ENCODE measurements at places on chromosomes 1 and 21.
A peak's percentile ranks its signal among the peaks of the same experiment; 100 is the strongest.

DNA sequence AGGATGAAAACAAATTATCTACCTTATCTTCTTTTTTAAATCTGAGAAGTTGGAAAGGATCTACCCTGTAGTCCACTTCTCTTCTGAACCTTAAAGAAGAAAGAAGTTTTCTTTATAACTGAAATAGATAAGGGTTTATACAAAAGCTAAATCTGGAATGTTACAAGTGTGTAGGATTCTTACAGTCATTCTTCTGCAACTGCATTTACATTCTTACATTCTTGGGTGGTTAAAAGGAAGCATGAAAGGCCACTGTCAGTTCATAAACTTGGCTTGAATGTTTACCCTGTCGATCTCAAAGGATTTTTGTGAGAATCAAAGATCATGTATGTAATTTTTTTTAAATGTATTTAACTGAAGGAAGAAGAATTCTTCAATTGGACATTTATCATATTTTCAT lies 142.1 kb upstream of the BRINP3 start:
- DNase-seq = no peak

- DNase-seq = no peak
These were observed 216.6 kb downstream of the ST6GALNAC3 start for GRCh38 chr1:76291191-76291590.

- DNase-seq = no peak
These were observed 1.8 kb upstream of the SLC50A1 start for GRCh38 chr1:155133799-155134281.

GRCh38 chr1:200073286-200073637 lies 45.8 kb downstream of the NR5A2 start:
- no peak for DNase-seq

GRCh38 chr21:15365751-15366392 lies 301.1 kb upstream of the NRIP1 start:
- DNase-seq = no peak

- no peak for DNase-seq
These were observed 207.0 kb upstream of the VAMP3 start for GRCh38 chr1:7564137-7564536.

DNA sequence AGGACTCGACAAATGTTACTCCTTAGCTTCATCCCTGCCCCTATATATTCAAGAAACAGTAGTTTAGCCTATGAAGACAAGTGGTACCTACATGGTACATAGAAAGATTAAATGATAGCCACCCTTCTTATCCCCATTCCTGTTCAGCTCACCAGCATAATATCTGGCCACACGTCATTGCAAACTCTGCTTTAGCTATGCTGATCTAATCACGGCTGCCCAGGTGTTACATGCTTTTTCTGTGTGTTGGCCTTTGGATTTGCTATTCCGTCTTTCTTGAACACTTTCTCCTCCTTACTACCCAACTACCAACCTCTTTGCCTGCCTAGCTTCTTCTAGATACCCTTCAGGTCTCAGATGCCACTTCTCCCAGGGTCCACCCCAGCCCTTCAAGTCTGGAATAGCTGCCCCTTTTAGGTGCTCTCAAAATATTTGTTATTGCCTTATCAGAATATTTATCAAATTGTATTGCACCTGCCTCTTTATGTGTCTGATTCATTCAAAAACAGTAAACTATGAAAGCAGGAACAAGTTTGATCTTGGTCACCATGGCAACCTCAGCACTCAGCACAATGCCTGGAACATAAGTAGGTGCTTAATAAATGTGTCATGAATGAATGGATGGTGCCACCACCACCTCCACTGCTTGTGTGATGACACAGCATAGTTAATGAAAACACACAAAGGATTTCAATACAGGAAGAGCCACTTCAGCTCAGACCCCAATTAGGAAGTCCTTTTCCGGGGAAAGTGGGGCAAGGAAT lies 11.4 kb upstream of the DNASE2B start:
- no peak for DNase-seq

DNA sequence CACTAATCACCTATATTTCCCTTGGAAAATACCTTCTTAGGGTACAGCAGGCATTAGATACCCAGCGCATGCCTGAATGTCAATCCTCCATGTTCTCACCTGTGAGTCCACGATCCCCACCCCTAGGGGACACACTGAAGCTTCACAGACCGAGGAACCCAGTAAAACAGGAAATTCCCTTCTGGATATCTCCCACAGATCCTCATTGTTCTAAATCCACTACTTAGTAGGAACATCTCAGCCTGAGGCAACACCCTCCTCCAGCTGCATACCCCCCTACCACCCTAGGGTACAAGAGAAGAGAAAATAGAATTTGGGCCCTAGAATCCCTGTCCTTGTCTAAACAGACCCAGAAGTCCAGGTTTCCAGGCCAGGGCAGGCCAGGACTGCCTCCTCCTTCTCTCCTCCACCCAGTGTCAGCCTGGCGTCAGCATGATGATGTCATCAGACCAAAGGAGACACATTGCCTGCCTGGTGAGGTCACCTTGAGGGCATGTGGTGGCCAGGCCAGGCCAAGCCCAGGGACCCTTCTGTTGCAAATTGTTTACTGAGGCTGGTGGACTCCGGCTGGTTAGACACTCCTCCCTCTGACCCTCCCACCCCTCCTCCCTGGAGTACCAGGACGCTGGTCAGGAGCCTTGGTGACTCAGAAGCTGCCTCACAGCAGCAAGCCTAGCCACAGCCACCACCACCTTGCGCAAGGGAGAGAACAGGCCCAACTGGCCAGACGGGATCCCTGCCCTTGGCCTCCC lies 6.2 kb downstream of the NECTIN4 start:
- peak; percentile 98 for DNase-seq

DNA sequence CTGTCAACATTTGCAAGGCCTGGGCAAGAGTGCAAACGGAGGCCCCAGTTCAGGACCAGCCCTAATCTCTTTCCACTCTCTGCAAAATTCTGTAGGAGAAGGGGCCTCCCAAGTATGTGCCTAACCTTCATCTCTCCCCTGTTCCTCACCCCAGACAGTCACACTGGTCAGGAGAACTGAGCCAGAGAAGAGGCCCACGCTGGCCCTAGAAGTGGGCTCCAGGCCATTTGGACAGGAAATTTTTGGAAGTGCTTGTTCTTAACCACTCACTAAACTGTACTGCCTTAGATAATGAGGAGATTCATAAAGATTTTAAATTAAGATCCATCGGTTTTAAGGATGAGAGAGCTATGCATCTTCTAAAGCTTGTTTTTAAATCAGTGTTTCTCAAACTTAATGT lies 129.7 kb upstream of the ADGRL2 start:
- DNase-seq = no peak

- DNase-seq = no peak
These were observed 26.8 kb upstream of the RNF19B start for GRCh38 chr1:32991386-32991785.

DNA sequence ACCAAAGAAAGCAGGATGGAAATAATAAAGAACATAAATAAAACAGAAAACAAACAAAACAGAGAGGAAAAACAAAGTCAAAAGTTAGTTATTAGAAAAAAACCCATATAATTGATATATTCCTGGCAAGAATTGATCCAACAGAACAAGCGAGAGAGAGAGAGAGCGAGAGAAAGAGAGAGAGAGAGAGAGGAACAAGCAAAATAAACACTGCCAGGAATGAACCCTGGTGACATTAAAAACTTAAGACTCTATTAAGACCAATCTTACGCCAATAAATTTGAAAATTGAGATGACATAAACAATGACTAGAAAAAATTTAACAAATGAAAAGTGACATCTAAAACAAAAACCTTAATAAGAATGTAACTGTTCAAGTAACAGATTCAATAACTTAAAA lies 64.1 kb downstream of the COP1 start:
- DNase-seq = no peak

GRCh38 chr1:232084584-232085223 lies 458.1 kb downstream of the DISC1 start:
- no peak for DNase-seq

GRCh38 chr1:112721966-112722524 lies 6.9 kb upstream of the PPM1J start:
- DNase-seq = no peak

DNA sequence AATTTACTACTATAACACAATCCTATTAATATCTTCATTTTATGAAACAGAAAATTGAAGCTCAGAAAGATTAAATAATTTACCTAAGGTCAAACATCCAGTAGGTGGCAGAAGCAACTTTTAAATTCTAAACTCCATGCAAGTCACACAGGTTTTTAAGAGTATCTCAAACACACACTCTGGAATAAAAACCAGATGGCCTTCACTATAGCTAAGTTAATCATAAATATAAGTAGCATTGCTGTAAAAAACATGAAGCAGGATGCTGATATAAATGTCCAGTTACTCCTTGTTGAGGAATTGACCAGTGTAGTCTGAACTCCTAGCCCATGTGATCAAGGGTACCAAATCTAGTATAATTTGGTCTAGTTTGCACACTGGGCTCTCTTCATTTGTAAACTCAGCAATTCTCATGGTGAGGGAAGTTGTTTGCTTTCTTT lies 9.4 kb upstream of the FMO3 start:
- DNase-seq = no peak

- no peak for DNase-seq
These were observed 164.9 kb upstream of the PKN2 start for GRCh38 chr1:88519156-88519555.

DNA sequence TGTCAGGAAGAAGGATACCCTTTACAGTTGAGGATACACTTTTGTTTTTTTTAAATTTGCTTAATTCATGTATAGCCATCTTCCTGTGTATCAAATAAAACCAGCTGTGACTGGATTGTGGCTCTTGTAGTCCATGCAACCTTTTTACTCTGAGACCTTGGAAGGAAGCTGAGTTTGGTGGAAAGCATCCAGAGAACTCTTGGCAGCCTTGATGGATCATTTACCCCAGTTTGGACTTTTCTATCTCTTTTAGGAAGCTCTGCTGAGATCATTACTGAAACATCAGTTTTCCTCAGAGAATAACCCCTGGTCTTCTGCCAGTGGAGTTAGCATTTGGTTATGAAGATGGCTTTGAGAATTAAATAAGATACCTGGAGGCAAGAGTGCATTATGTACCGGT lies 21.2 kb upstream of the APOBEC4 start:
- DNase-seq = no peak

DNA sequence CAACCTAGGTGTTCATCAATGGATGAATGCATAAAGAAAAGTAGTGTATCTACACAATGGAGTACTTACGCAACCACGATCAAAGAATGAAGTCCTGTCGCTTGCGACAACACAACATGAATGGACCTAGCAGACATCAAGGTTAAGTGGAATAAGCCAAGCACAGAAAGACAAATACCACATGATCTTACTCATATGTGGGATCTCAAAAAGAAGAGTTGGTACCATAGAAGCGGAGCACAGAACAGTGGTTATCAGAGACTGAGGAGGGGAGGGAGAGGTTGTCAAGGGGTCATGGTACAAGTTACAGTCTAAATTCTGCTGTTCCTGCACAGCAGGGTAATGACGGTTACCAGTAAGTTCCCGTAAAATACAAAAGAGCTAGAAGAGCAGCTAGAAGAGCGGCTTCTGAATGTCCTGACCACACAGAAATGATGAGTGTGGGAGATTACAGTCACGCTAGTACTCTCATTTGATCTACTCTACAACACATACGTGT lies 36.7 kb downstream of the NPHP4 start:
- no peak for DNase-seq

GRCh38 chr21:28516021-28516420 lies 476.7 kb downstream of the LTN1 start:
- no peak for DNase-seq

- no peak for DNase-seq
These were observed 107.8 kb downstream of the SIK1 start for GRCh38 chr21:43318841-43319781.

GRCh38 chr1:54285815-54286345 lies 85.9 kb downstream of the MRPL37 start:
- no peak for DNase-seq

DNA sequence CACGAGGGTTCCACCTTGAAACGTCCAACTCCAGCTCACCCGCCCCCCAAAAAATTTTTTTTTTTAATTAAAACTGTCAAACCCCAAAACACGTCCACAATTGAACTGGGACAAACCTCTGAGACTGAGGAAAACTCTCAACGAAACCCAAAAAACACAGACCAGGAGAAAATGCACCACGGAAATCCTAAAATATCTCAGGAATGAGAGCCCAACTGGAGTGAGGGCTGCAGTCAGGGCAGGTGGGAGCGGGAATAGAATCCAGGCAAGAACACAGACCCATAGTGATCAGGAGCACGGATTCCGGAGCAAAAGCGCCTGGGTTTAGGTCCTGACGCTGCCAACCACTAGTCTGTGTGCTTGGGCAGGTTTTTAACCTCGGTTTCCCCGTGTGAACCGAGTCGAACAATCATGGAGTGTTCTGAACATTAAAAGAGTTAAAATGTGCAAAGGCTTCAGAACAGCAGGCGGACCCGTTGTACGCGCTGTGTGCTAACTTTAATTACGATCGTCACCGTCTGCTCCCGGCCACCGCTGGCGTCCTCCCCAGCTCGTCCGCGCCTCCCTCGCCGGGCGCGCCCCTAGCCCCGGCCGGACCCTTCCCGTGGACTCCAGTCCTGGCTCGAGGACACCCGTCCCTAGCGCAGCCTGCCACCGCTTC lies 624 bp downstream of the ARHGAP29 start:
- DNase-seq = peak; percentile 10

DNA sequence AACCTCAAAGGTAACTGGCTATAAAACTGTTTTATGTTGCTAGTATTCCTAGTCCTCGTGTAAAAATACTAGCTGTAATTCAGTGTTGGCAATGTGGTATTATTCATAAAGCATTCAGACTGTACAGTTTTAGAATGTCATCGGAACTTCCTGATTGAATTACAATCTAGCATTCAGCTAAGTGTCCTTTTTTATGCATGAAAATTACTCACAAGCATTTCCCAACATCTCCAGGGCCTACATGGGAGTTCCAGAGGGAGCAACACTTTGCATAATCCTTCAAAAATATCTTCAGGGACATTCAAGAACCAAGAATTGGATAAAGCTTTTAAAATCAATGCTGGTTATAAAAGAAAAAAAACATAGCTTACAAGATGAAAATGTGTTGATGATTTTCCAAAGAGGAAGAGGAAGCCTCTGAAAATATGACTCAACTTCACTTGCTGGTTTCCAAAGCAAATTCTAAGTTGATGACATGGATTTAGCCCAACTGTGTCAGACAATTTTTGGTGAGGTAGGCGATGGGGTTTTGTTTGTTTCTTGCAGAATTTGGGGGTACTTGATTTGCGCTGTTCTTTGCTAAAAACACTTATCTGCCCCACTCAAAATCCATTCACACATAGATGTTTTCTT lies 137.8 kb downstream of the SLC44A5 start:
- no peak for DNase-seq

DNA sequence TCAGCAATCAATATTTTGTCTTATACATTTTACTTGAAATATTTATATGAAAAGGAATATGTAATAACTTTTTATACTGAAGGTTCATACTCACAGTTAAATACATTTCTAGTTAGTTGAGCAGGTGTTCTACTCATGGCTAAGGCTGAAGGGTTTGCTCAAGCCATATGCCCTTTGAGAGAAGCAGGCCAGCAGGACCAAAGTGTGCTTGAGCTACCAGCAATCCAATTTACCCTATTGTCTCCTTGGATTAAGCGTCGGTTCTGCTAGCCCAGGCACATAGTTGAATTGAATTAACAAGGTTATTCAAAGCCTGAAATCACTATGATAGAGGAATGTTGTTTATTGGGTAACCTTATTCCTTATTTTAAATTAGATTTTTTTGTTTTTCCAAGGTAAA lies 151.5 kb upstream of the BACE2 start:
- no peak for DNase-seq

GRCh38 chr1:125085720-125086591 lies 3901.2 kb downstream of the SRGAP2C start:
- DNase-seq = no peak

GRCh38 chr1:84148758-84149157 lies 4.7 kb downstream of the PRKACB start:
- DNase-seq = no peak

All from CD14-positive monocyte (primary cell).